DMS53 (cell line): ENCODE measurements at places on chromosomes 7 and 10.

GRCh38 chr10:62815381-62816075 lies 638 bp downstream of the EGR2 start:
- peak; percentile 59 for DNase-seq

GRCh38 chr7:87058744-87059524 lies 520 bp downstream of the ELAPOR2 start:
- DNase-seq, result peak; percentile 87

- DNase-seq, result no peak
These were observed 53.9 kb upstream of the SFMBT2 start for GRCh38 chr10:7464691-7465090.

DNA sequence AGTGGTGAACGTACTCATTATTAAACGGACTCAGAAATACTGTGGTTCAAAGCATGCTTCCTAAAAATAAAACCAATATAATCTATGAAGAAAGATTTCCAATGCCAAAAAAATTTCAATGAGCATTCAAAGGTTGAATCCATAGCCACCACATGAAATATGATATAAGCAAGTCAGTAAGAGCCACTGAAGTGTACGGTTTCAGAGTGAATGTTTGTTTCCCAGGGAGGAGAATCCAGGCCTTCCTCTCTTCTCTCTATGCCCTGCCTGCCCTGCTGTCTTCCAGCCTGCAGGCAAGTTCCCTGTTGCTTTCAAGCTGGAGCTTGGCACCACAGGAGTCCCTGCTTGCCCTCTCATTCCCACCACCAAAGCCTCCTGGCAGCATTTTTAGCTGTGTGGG lies 1171.6 kb upstream of the C7orf33 start:
- DNase-seq, result peak; percentile 52
